M059J (cell line): ENCODE measurements at places on chromosomes 5 and 9. TPM values are rescaled to one million over a fixed set of nuclear protein-coding genes. Genes with fewer than 3 reads are reported as not detected.

GRCh38 chr5:98798371-98798770, 24.9 kb downstream of the RGMB start:
- no peak for DNase-seq

DNA sequence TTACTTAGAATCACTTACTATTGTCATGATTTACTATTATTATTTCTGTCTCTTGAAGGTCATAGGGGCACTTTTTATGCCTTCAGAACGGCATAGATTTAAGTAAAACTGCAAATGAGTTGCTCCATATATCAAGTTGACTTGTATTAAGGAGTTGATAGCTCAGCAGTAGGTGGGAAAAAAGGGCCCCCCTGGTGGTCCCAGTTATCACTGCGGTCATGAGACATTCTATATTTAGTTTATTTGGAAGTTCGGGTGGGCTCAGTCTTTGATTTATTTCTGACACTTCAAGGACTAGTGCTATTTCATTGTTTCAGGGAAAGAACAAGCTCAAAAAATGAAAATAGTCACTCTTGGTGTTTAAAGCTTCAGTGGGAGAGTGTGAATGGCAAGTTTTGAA, 159.3 kb downstream of the SLC24A2 start:
- no peak for DNase-seq

HTR1A gene
- not detected in 2 replicates for total RNA-seq

DNA sequence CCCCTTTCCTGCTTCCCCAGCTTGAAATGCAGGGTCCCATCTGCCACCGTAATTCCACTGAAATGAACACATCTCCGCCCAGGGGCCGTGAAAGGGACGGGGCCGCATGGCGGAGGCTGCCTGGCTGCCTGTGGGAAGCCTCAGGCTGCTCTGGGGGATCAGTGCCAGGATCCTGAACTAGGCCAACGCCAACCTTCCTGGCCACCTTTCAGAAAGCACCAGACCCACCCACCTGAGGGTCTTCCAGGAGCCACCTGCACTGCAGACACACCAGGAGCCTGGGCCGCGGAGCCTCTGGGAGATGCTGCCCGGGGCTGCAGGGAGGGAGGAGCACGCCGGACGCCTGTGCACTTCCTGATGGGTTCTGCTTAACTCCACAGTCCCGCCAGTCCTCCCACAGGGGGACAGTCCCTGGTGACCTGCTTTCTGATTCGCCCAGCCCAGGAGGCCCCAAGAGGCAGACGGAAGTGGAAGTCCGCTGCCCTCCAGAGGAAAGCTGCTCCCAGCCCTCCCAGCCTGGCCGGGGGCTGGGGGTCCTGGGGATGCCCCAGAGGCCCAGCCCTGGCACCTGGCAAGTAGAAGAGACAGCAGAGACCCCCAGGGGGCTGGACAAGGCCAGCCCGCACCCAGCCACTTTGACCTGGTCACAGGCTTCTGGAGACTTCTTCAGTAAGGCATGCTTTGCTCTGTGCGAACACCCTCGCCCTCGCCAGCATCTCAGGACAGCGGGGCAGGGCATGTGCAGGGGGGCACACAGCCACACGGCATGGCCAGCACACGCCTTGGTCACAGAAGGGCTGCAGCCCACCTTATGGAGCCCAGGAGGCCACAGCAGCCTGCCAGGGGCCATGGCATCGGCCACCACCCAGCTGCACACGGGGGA, at the start of gene CARD9:
TSS of gene CARD9 (minus strand) at position 370 of the 883 bp plus-strand sequence. CDS start 1,591 bp downstream, outside the sequence.
- no peak for DNase-seq

GRCh38 chr5:68260467-68260866, 44.9 kb downstream of the PIK3R1 start:
- DNase-seq, result no peak
